ENCODE measurements at places on chromosomes 2 and 18.

DNA sequence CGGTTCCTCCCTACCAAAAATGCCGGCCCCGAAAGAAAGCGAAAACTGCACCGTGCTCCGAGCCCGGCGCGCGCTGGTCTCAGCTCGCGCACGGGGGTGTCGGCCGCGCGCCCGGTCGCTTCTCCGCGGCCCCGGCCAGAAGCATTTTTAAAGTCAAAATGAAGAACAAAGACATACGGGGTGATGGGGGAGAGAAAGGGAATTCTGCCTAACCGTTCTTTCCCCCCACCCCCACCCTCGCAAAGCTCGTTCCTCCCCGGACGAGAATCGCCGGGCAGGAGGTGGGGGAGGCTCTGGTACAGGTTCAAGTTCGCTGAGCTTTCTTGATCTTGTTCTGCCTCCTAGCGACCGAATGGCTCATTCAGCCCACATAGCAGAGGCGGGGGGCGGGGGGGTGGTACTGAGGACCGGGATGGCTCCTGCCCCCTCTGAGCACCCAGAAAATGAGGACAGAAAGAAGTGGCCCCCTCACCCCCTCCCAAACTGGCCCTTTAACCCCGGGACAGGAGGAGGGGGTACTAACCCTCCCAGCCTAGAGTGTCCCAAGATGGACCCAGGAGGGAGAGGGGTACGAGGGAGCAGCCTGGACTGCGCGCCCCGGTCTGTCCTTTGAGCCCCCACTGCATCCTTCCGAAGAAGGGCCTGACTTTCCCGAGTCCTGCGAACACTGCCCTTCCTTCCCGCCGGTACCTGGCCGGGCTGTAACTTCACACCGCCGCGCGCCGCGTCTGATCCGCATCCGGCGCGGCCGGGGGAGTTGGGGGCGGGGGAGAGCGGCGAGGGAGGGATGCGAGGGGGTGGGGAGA, 3.1 kb downstream of the BCL11A start:
- no peak for DNase-seq

DNA sequence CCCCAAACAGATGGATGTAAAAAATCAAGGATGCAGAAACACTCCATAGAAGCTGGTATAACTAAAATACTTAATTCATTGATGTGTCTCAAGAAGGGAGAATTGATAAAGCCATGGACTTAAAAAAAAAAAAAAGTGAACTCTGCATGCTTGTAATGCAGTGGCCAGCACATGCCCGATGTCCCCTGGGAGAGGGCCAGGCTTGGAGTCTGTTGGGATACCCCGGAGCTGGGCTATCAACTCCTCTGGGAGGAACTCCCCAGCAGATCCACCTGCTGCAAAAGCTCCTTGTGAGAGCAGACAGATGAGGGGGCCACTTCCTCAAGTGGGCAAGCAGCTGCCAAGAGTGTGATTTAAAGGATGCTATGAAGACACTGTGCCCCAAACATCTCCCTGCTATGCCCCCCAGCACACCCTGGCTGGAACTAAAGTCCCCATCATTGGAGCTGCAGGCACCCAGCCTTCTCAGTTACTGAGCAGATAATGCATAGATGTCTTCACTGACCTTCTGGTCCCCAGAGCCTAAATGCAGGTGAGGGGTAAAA, 311.5 kb upstream of the ID2 start:
- no peak for DNase-seq

DNA sequence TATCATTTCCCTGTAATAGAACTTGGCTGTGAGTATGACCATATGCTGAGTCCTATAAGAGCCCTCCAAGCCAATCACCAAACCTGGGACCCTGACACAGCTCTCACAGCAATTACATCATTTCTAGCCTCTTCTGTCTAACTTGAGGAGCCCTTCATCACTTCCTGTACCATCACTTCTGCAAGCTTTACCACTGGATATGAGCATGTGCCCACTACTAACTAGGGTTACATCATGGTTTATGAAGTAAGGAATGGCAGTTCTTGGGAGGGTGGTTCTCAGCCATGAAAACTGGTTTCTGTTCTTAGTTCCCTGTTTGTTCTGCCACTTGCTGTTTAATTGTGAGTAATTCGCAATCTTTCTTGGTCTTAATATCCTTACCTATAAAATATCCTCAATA, 31.0 kb upstream of the EPB41L3 start:
- no peak for DNase-seq

DNA sequence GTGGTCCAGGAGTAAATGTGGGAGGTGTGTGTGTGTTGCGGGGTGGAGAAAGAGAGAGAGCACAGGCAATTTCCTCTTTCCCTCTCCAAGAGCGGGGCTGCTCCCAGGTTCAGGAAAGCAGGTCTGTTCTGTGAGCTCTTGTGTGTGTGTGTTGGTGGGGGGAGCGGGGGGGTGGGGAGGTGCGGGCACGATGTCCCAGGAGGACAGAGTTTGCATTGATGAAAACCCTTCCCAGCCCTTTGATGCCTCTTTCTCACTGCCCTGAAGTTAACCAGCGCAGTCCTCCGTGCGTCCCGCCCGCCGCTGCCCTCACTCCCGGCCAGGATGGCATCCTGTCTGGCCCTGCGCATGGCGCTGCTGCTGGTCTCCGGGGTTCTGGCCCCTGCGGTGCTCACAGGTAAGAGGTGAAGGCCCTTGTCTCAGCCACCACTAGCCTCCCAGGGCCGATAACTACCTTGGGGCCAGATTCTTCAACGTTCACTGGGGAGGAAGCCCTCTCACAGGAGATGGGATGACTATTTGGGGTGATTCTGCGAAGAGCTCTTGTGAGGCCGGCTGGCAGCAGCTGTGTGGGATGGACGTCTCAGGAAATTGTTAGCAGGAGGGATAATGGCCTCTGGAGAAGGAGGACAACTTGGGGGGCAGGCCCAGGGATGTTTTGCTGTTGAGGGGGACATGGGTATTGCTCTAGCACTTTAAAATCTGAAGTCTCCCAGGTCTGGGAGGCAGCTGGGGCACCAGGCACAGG, at the start of gene SNORC:
SNORC (plus strand) TSS at position 247 of the 748 bp plus-strand sequence; CDS start at position 325, 78 bp downstream.
- DNase-seq: peak; percentile 38

- DNase-seq: no peak
Measured at GRCh38 chr2:100780203-100781008, 39.5 kb upstream of the NPAS2 start.

- DNase-seq: no peak
Measured at GRCh38 chr18:54263904-54264336, 5.4 kb upstream of the POLI start.

DNA sequence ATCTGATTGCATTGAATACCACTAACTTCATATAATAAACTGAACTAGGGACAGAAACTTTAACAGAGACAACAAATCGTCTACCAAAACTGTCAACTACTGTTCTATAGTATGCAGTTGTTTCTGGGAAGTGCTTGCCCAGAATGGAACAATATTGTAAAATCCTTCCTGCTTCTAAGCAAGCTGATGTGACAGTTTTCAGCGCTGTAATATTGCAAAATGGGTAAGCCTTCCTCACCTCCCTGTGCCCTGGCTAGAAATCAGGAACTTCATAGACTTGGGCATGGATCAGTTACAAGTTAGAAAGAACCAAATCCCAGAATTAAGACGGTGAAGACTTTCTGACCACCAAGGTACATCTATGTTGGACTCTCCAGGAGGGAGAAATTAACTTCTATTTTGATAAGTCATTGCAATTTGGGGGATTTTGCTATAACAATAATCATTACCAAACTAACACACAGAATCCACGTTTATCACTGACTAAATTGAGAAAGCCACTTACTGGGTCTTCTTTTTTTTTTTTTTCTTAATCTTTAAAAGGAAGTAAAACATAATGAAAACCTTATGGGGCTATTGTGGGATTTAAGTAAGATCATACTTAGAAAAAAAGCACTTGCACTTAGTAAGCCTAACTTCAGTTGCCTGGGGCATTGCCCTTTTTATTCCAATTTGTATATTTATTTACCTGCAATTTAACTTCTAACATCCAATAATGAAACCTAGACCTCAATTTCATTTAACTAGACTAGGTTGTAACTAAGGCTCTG, 261.5 kb downstream of the TRIB2 start:
- no peak for DNase-seq

- no peak for DNase-seq
Measured at GRCh38 chr2:206805887-206806607, 40.6 kb downstream of the FASTKD2 start.

DNA sequence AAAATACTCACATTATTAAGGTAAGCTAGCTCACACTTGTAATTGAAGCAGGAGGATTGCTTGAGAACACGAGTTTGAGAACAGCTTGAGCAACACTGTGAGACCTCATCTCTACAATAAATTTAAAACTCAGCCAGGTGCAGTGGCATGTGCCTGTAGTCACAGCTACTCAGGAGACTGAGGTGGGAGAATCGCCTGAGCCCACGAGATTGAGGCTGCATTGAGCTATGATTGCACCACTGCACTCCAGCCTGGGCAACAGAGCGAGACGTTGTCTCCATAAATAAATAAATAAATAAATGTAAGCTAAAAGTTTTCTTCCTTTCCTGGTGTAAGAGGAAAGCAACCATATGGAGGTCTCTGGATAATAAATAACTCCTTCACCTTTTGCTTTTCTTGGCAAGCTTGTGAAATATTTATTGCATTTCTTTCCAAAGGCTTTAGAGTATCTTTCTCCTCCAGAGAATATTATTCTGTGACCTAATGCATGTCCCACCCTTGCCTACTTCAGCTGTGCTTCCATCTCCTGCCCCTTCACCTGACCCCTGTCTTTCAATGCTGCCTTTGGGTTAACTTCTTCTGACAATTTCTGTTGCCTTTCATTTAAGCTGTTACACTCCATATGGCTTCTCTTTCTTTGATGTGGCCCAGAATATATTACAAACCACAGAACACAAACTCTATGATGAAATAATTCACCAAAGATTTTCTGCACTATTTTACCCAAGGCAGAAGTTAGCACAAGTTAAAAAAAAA, 280.7 kb upstream of the RND3 start:
- no peak for DNase-seq

- DNase-seq: no peak
Measured at GRCh38 chr2:105788670-105789290, 44.1 kb downstream of the NCK2 start.

DNA sequence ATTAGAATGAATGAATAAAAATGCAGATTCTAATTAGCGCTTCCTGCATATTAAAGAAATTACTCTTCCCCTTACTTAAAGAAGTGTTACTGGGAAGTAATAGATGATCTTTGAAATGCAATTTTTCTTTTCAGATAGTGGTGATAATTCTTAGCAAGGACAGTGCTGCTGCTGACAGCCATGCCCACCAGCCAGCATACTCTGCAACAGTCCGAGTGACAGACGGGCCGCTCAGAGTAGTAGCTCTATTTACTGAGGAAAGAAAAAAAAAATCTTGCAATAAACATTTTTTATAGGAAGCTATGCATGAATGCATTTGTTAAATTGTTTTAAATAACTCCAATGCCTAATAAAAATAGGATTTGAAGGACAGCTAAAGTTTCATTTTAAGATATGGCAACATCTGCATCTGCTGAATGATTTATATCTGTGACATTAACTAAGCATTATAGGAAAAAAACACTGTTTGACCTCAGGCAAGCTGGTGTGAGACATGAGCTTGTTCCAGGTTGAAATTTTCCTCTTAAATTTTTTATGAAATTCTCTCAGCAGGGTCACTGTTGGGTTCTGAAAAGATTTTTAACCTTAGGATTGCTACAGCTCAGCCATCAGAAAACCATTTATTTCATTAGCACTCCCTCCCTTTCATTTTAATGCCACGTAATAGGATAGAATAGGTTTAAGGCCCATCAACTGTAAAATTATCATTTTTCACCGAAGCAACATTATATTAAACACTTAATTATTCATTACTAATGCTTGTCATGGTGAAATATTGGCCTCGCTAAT, 393.8 kb downstream of the DCDC2C start:
- DNase-seq: no peak

DNA sequence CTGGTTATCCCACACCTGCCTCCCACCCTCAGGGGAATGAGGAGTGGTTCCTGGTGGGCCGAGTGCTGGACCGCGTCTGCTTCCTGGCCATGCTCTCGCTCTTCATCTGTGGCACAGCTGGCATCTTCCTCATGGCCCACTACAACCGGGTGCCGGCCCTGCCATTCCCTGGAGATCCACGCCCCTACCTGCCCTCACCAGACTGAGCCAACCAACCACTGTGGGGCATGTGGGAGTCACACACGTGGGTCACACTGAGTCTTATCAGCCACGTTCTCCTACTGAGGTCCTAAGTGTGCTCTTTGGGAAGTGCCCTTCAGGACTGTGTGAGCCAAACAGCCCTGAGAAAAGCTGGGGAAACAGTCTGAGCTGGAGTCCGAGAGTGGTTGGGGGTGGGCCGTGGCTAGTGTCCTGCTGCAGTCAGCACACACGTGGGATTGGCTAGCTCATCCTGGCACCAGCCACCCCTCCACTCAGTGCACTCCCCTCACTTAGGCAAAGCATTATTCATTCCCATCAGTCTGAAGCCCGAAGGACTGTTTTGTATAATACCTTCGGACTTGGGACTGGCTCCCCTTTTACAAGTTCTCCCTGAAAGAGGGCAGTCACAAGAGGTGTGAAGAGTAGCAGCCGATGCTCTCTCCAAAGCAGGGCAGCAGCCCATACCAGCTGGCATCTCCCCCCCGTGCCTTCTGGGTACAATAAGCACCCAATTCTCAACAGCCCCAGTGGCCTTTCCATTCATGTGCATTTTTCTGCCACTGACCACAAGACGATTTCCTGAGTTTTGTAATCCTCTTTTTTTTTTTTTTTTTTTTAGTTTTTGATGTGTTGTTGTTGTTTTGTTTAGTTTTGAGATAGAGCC, 4.6 kb downstream of the TIGD1 start:
- DNase-seq: no peak

GRCh38 chr2:15893085-15893484, 47.3 kb upstream of the MYCN start:
- no peak for DNase-seq

GRCh38 chr18:33507019-33507418, 66.5 kb upstream of the CCDC178 start:
- no peak for DNase-seq

DNA sequence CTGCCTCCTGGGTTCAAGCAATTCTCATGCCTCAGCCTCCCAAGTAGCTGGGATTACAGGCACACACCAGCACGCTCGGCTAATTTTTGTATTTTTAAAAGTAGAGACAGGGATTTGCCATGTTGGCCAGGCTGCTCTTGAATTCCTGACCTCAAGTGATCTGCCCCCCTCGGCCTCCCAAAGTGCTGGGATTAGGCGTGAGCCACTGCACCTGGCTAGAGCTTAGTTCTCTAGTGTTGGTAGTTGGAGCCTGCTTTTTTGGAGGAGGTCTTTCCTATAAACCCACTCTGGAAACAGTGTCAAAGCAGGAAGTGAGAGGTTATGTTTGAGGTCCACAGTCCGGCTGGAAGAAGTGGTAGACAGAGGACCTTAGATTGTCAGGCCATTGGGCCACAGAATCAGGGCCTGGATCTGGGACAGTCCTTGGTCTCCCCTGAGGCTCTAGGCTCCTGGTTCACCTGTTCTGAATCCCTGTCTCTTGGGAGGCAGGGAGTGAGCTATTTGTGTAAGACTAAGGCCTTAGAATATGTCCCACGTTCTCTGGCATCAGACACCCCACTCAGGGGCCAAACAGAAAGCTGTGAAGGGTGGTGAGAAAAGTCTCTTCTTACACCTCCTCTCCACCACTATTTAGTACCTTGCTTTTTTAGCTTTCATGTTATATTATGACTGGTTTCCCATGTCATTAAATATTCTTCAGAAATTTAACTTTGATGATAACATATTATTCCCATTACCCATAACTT, 34.5 kb downstream of the PCBP1 start:
- DNase-seq: peak; percentile 45

GRCh38 chr2:188940171-188940570, 34.0 kb upstream of the COL3A1 start:
- no peak for DNase-seq

GRCh38 chr2:11729362-11730212, 16.8 kb upstream of the LPIN1 start:
- no peak for DNase-seq
